ENCODE measurements at places on chromosomes 4 and X.

DNA sequence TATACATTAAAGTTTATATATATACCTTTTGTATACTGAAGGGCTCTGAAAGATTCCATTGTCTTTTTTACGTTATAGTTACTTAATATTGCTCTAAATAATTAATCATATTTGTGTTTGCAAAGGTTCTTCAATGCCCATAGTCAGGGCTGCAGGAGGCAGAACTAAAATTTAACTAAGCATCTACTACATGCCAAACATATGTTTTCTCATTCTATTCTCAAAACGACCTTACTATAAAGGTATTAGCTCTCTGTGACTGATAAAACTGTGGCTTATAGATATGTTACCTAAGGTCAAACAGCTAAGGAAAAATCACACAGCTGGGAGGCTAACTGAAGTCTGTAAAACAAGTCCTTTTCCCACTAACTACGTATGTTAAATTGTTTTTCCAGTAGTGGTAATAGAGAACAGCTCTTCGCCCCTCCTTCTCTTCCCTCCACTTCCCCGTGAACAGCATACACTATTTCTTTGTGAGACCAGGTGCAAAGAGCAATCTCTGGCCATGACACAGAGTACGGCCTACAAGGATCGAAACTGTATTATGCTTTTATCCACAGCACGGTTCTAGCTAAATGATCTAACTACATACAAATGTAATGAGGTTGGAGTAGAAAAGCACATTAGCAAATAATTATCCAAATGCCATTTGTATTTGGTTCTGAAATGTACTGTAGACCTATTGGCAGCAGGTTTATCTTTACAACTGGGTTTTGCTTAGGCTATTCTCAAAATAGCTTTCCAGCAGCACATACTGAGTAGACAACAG is 1.7 kb downstream of the CNOT6L start:
- no peak for DNase-seq

DNA sequence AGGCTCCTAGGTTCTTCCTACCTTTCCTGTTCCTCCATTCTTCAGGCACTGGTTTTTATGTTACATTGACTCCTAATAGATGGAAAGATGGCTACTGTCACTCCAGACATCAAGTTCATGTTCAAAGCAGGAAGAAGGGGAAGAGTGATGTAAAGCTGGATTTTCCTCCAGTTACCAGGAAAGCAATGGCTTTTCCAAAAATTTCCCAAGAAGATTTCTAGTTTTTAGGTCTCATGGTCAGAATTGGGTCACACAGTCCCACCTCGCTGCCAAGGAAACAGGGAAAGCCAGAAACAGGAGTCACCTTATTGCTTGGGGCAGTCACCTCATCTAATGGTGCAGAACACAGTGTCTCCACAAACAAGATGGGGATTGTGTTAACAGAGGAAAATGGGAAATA is 21.5 kb downstream of the RXFP1 start:
- DNase-seq, result no peak

- no peak for DNase-seq
Measured at GRCh38 chr4:140102421-140102820, 51.6 kb downstream of the MAML3 start.

- DNase-seq, result no peak
Measured at GRCh38 chr4:155367608-155368007, 9.2 kb downstream of the MAP9 start.

- no peak for DNase-seq
Measured at GRCh38 chrX:31036895-31037294, 34.9 kb downstream of the FTHL17 start.

DNA sequence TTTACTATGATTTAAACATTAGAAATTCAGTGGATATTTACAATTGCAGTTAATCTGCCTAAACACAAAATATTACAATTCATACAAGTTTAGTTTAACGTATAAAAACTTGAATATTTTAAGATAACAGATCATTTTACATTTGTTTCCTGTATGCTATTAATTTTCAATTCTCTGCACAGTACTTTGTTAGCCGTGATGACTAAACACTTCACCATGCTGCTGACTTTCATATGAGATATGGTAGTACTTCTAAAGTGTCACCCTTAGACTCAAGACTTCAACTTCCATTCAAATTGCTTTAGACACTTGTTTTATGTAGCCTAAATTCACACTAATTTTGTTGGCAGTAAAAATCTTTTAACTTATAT is 1646.4 kb upstream of the ADGRL3 start:
- no peak for DNase-seq

DNA sequence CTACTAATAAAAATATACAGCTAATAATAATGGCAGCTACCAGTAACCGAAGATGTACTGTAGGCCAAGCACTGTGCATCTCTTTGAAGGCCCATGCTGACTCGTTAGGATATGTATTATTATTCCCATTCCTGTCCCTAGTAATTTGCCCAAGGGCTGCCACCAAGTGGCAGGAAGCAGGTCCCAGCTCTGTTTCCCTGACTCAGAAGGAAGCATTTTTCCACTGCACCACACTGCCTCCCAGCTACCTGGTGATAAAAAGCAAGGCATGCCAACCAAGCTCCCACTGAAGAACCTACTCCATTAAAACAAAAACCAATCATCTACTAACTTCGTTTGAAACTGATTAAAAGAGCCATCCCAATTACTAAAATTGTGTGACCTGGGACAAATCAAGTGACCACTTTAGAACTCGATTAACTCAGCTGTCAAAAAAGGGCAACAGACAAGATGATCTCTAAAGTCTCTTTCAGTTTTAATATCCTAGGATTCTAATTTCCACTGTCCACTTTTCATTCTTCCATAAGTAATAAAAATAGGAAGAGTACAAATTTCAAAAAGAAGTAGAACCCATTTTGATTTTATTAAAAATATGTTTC is 24.3 kb upstream of the PGM2 start:
- DNase-seq, result no peak

DNA sequence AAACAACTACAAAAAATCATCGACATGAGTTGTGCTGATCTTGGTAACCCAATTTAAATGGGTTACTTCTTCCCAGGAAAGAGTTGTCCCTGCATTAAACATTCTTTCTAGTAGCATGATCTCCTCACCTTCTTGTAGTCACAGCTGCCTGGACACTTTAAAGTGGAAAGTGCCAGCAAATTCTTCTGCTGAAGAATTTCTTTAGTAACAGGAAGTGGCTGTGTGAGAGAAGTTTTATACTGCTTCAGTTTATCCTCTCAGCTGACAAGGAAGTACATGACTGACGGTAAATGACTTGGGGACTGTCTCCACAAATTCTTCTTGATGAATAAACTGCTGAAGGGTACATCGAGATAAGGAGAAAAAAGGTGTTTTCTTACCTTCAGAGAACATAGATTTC is 18.2 kb upstream of the TNIP3 start:
- no peak for DNase-seq

DNA sequence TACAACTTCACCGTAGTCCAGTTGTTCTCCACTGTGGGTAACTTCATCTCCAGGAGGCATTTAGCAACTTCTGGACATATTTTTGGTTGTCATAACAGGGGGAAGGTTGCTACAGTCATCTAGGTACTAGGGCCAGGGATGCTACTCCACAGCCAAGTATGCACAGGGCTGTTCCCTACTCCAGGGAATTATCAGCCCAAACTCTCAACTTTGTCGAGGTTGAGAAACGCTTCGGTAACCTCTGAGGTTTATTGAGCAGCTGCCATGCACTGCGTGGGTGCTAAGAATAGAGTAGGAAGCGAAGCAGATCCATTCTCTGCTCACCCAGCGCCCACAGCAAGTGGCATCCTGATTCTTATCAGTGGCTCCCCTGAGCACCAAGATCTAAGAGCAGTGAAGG is 8.2 kb downstream of the FGFBP1 start:
- DNase-seq, result no peak

GRCh38 chr4:7750523-7750922 is 189.1 kb downstream of the AFAP1 start:
- DNase-seq, result no peak

- no peak for DNase-seq
Measured at GRCh38 chr4:40183615-40184411, 13.0 kb upstream of the RHOH start.

DNA sequence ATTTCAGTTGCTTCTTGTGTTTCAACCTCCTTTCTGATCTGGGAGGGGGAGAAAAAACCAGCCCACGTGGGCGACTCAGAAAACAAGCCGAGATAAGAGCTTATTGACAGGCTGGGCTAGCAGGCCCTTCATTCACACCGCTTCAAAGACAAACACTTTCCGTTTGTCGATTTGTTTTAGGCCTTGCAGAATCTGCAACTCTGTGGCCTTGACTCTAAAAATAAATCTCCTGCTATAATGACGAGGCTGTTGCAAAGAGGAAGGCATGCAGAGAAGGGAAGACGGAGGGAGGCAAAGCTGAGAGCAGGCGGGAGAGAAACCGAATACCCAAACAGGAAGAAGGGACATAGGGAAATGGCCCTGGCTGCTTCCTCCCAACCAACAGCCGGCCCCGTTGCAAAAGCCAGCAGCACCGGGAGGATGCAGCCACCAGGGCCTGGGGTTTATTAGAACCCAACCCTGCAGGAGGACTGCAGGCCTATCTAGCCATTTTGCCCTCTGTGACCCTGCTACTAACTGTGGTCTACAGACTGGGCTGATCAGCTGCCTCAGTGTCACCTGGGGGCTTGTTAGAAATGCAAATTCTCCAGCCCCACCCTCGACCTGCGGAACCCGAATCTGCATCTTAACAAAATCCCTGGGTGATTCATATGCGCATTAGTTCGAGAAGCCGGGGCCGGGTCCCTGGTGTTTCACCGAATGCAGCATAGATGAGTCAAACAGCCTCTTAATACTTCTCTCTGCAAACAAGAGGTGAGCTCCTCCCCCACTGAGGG is 325.5 kb downstream of the BCOR start:
- DNase-seq, result peak; percentile 40

- DNase-seq, result no peak
Measured at GRCh38 chr4:184664445-184665210, 15.1 kb downstream of the PRIMPOL start.

GRCh38 chrX:80174925-80175574 is 160.5 kb downstream of the TBX22 start:
- DNase-seq, result no peak

DNA sequence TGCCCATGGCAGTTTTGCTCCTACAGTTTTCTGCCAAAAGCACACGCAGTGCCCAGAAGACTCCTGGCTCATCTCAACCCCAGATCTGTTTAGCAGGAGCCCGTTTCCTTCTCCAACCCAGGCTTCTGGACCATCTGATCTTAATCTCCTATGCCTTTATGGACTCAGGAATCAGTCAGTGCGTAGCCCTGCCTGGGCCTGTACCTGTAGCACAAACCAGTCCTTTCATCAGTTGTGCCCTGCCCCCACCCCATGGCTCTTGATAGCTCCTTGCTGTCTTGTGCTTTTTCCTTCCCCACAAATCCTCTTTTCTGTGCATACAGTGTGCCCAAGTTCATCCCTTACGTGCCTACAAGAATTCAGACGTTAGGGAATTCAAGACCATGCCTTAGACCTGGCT is 1.5 kb downstream of the ZNF718 start:
- no peak for DNase-seq

DNA sequence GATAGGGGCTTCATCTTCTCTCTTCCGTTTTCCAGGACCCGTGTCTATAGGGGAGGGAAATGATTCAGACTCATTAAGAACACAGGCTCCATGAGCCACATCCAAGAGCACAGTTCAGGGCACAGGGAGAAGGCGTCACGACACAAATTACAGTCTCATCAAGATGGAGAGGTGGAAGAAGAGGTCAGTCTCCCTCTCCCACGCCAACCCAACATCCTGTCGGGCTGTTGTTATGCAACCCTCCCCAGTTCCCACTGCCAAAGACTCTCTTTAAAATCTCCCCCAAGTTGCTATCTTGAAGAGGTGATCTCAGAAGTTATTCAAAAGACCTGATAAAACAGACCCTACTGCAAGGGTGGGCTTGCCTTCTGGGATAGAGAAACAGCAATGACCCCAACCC is 12.6 kb downstream of the ZMYM3 start:
- no peak for DNase-seq

- no peak for DNase-seq
Measured at GRCh38 chr4:67700116-67700737, 728 bp downstream of the UBA6 start.

DNA sequence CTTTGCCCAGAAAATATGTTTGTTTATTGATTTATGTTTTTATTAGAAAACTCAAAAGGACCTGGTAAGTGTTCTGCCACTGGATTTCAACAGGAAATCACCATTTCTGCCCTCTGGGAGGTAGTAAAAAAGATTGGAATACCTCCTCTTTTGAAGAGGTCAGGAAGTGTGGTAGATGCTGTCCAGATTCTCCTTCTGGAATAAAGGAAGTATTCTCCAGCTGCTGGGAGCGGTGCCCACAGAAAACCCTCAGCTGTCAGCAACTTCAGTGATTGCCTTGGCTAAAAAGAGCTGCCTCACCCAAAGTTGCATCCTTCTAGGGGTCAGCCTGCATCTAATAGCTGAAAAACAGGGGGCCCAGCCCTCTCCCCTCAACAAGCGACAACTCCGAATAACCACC is 13.8 kb upstream of the ZNF674 start:
- DNase-seq, result no peak

GRCh38 chrX:86237482-86237881 is 89.2 kb downstream of the DACH2 start:
- DNase-seq, result no peak

DNA sequence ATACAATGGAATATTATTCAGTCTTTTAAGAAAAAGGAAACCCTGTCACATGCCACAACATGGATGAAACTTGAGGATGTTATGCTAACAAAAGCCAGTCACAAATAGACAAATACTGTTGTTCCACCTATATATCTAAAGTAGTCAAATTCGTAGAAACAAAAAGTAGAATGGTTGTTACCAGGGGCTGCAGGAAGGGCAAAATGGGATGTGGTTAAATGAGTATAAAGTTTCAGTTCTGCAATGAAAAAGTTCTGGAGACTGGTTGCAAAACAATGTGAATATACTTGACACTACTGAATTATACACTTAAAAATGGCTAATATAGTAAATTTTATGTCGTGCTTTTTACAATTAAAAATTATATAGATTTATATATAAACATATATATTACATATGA is 12.2 kb downstream of the SPOCK3 start:
- DNase-seq, result no peak

DNA sequence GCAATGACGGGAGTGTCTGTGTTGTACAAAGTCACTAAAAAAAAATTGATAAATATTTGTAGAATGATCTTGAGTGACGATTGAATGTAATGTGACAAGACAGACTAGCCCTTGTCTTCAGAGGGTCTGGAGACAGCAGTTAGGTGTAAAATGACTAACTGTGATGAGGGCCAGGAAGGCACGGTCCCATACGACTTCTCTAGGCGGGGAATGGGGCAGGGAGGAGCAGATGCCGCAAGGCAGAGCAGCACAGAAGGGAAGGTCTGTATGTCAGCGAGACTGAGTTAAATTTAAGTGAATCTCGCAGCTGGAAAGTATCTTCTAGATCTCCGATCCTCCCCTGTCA is 405 bp downstream of the CENPE start:
- DNase-seq, result no peak

- no peak for DNase-seq
Measured at GRCh38 chrX:50617183-50617582, 146.6 kb upstream of the DGKK start.
